ENCODE measurements at places on chromosomes 6 and 20.
A peak's percentile ranks its signal among the peaks of the same experiment; 100 is the strongest.

DNA sequence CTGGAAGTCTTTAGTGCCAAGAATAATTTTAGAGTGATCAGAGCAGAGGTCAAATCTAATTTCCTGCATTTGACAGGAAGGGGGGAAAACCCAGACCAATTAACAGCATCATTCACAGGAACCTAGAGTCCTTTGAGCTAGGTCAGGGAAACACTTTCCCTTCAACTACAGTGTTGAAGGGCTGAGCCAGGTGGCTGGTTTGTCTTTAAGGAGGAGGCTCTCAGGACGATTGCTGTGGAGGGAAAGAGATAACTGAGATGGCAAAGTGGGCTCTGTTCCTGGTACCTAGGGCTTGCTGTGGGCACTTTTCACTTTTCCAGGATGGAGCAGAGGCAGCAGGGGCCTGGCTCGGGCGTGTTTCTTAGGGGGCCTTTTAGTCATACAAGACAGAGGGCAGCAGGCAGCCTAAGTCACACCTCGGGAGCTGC, 111.9 kb downstream of the SCML4 start:
- no peak for DNase-seq

GRCh38 chr6:10332111-10332510, 82.8 kb downstream of the TFAP2A start:
- no peak for DNase-seq

GRCh38 chr20:37615340-37616109, 78.3 kb upstream of the CTNNBL1 start:
- DNase-seq = no peak

DNA sequence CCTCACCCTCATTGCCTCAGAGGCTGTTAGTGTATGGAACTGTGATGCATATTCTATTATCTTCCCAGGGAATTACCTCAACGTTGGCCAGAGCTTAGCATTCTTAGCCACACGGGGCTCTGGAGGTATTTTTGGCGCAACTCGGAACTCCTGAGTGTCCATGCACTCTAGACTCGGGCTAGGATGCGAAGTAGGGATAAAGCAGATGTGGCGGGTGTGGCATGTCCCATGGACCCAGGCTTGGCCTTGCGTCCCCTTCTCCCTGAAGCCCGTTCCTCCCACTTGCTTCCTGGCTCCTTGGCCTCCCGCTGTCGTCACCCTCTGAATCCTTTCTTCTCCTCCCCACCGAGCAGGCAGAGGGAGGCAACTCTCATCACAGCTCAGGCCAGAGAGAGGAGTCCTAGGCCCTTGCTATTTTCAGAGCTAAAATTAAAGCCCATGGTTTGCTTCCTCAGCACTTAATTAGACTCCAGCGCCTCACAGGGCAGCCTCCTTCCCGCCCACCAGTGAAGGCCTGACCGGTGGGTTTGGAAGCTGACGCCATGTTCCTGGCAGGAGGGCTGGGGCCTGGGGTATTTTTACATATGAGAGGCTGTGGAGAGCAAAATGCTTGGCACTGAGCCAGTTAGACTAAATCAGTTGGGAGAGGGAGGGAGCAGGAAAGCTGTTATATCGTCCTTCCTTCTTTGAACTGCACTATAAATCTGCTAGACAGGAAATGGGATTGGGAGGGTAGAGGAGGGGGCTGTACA, 138.7 kb downstream of the FOXO3 start:
- no peak for DNase-seq

- no peak for DNase-seq
These were observed 48.2 kb downstream of the KLHL32 start for GRCh38 chr6:96972689-96973088.

- DNase-seq = no peak
These were observed 530 bp downstream of the TDP2 start for GRCh38 chr6:24666097-24666640.

DNA sequence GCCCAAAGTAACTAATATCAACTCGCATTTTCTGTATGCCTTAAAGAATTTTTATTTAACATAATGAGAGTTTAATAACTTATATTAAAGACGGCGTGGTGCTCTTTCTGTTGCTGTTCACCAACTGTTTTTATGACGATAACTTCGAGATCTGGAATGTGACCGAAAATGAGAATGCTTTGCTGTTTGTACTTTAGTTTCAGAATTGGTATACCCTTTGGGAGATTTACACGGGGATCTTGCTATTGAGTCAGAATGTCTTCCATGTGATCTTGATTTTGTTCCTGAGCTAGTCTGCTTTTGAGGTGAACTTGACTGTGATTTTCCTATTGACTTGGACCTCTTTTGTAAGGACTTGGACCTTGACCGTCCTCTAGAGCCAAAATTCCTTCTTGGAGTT, 17.9 kb downstream of the PNRC1 start:
- DNase-seq = no peak

DNA sequence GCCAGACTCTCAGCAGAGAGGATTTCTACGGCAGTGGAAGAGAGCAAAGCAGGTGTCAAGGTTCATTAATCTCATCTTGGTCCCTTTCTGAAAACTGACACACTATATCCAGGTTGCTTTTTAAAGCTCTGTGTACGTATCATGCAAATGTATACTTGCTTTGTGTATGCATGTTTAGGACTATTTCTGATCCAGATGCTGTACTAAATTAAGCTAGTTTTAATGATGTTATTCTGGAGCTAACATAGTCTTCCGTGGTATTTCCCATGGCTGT, 59.2 kb upstream of the SNX9 start:
- no peak for DNase-seq

DNA sequence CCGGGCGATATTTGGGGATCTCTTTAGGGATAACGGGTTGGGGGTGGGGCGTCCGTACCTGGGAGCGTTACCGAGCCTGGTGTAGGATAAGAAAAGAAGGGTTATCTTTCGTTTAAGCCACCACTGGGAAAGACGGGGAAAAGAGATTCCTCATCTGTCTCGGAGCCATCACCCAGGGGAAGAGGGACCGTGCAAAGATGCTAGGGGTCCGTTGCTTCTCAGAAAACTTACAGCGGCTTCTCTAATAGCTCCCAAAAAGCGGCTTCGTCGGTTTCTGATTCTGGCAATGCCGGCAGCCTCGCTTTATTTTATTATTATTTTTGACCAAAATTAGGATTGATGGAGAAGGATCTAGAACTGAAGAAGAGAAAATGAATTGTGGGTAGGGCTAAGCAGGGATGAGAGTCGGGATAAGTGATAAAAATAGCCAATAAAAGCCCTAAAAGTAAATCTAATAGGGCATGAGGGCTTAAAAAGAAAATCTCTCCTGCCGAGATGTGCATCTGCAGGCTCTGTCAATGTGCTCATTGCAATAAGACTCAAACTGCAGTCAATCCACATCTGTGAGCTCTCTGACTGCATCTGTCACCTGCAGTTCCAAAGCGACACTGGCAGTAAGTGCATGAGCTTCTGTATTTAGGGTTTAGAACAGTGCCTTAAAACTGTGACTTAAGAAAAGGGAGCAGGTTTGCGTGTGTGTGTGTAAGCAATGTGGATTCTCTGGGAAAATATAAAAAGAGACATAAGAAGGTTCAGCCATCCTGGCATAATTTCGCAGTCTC, 801 bp downstream of the TBPL1 start:
- peak; percentile 20 for DNase-seq

DNA sequence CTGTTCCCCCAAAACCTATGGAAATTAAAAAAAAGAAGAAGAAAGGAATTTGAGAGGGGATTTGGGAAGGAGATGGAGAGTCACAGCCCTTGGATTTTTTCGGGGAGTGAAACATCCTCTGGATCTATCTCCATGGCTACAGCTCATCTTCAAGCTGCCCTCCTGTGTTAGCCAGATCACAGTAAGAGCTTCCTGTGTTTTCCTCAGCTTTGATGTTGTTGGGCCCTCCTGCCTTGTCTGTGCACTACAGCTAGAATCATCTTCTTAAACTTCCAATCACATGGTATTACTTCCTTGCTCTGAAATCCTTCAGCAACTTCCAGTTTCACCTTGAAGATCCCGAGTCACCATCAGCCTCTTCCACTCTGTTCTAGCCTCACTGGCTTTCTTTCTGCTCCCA, 207.8 kb upstream of the ZFP64 start:
- no peak for DNase-seq

GRCh38 chr20:40983898-40984297, 44.7 kb upstream of the TOP1 start:
- no peak for DNase-seq

DNA sequence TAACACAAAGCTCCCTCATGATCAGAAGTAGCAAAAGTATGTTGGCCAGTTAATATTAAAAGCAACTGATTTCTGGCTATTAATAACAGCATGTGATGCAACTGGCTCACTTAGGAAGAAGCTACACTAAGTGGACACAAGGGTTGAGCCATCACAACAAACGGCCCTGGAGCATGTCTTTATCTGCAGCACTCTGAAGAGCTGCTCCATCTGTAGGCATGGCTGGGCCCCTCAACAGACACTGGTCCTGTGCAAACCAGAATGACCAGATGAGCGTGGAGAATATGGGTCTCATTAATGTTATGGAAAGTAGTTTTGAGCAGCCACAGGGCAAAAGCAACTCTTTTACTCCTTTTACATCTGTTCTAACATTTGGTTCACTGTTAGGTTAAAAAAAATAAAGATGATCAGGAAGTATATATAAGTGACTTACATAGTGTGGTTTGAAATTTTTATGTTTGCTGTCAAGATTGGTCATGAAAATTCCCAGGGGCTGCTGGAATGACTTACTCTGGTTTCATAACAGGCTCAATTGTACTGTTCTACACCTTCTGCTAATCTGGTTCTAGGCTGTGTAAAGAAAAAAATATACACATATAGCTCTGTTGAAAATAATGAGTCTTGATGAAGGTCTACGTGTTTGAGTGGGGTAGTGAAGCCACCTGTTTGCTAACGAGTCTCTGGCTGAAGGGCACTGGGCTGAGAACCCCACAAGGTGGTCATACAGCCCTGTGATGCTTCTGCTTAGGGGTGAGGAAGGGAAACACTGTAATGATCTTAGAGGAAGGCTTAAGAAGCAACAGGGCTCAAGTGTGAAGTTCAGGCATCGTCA, 58.1 kb downstream of the INSM1 start:
- DNase-seq = no peak

GRCh38 chr6:75932067-75932466, 140.4 kb downstream of the IMPG1 start:
- no peak for DNase-seq

DNA sequence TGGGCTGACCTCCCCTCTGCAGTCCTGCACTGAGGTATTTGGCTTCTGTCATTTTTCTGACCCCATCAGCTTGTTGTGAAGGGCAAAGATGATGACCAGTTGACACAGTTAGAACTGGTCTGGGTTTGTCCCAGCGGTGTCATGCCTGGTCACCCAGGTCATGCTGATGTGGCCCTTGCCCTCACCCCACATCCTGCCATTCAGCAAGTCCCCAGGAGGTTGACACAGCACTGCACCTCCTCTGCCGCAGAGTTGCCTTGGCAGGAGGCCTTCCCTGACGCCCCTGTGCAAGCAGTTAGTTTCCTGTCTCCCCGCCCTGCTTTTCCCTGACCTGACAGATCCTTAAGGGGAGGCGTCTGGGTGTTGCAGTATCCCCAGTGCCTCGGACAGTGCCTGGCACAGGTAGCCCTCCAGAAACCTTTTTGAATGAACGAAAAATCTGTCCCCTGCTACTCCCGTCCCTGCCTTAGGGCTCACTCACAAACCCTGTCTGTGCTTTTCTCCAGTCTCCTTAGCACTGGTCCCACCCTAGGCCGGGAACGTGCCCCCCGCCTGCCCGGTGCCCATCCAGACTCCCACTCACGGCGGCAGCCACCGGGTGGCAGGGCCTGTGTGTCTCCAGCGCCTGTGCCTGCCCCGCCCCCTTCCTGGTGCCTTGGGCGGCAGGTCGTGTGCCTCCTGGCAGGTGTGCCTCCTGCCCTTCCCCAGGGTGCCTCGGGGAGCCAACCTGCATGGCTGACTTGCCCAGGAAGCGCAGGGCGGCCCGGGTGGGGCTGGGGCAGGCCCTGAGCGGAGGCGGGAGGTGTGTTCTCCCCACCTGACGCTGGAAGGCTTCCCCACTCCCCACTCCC, 146.3 kb upstream of the RNF24 start:
- peak; percentile 27 for DNase-seq

DNA sequence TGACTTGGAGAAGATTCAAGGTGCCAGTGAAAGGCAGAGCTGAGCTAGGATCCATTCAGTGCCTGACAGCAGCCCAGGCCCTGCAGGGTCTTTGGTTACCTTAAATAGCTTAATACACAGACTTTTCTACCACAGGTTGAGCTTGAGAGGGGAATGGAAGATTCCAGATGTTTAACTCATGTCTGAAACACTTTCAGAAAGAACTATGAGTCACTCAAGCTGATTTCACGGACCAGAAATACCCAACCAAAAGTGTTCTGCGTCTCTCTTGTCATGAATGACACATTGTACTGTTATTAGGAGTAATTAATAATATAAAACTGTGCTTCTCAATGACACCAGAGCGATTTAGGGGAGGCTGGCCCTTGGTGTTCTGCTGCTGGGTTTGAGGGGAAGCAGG, 6.4 kb upstream of the PMEPA1 start:
- DNase-seq = no peak

DNA sequence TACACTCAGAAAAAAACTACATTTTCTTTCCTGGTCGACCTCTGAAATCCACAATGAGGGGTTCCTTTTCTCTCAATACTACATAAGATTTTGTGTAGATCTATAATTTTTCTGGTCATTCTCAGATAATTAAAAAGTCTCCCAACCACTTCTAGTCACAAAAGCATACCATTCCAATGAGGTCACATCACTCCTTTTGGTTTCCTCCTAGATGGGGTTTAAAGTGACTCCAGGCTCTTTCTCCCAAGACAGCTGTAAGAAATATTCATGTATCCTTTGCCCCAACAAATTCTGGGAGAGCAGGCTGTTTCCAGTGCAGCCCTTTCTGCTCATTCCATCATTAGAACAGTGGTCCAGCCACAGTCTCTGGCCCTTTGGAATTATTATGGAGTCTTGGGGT, 43.1 kb upstream of the BEND6 start:
- no peak for DNase-seq

- DNase-seq = no peak
These were observed 4.0 kb upstream of the RIPPLY2 start for GRCh38 chr6:83849127-83849526.

GRCh38 chr6:5783584-5784089, 223.1 kb downstream of the NRN1 start:
- DNase-seq = no peak

Data from activated CD4-positive, alpha-beta T cell treated with anti-CD3 and anti-CD28 coated beads, Interleukin-2, amount 10 ng/mL, durations not matched to agents 7 days and 5 days (primary cell).